ENCODE measurements at places on chromosomes 5 and 9.

- DNase-seq = no peak
These were observed 35.5 kb downstream of the MED10 start for GRCh38 chr5:6342689-6343315.

DNA sequence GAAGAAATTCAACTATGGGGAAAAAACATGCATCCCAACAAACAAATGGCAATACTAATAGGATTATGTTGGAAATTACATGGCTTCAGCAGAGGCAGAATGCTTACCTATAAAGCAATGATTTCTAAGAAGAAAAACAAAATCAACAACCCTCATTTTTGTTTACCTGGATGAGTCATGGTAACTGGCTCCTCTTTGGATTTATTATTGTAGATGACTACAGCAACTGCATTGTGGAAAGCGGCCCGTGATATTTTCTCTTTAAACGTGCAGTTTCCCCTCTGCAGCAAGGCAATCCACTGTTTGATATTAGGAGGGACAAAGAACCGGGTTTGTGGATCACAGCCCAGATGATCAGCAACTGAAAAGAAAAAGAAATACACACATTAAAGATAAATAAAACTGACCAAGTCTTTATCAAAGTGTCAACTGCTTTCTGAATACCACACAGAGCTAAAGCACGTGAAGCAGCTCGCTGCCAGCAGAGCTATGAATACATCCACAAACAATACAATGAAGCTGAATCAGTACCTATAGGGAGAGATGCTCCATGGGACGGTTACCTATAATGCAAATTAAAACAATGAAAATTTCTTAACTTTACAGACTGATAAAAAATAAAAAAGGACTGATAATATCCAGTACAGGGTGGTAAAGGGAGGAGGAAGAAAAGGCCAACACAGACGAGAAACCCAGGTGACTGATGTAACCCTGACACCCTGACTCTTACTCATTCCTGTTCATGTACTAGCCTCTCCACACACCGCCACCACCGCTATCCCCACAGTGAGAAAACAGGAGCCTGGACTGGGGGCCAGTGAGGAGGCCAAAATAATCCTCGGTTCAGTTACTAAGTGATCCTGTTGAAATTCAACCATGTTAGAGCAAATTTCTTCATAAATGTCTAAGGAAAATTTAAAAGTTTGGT is 31.0 kb downstream of the RNF130 start:
- no peak for DNase-seq

- DNase-seq = no peak
These were observed 3.4 kb upstream of the CFAP95 start for GRCh38 chr9:69817202-69817601.

GRCh38 chr5:14038341-14038959 is 94.0 kb upstream of the DNAH5 start:
- no peak for DNase-seq

- DNase-seq = no peak
These were observed 80.8 kb upstream of the IL17B start for GRCh38 chr5:149459891-149460290.

DNA sequence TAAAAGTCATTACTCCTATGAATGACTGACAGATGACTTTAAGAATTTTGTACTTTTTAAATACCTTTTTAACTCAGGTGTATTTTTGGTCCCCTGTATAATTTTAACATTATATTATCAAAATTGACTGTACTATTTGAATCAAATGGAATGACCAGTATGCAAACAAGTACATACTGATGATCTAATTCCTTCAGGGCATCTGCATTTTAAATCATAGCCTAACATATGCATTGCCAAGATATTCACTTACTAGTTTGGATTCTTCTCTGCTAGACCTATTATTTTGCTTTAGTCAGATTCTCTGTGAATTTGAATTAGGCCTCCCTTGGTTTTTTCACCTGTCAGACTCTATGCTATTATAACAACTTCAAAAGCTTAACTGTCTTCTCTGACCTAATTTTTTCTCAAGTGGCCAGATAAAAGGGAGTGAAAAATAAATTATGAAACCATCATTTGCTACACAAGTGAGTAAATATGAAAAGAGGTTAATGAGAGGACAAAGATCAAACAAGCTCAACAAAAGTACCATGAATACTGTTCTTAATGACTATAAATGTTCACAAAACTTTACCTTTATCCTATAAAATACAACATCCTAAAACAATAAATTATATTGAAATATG is 1505.2 kb upstream of the CDH9 start:
- no peak for DNase-seq

DNA sequence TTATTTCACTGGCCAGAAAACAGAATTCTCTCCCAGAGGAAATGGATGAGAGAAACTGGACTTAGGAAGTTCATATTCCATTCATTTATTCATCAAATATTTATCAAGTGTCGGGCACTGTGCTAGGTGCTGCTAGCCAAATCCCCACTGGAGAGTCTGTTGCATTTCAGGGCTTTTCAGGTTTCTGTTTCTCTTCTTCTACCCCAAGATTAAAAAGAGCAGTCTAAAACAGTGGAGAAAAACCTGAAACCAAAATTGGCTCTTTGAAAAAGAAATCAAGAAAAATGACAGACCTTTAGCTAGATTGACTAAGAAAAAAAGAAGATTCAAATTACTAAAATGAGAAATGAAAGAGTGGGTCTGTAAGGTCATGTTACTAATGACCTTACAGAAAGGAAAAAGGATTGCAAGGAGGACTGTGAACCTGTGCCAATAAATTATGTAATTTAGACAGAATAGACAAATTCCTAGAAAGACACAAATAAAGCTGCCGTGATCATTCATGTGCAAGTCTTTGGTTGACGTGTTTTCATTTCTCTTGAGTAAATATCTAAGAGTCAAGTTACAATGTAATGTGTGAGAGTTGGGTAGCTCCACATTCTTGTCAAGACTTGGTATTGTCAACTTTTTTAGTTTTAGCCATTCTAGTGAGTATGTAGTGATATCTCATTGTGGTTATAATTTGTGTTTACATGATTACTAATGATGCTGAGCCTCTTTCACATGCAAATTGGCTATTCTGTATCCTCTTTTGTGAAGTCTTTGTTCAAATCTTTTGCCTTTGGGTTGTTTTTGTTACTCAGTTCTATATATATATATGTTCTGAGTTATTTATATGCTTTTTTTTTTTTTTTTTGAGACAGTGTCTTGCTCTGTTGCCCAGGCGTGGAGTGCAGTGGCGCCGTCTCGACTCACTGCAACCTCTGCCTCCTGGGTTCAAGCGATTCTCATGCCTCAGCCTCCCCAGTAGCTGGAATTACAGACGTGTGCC is 23.7 kb downstream of the SNX30 start:
- DNase-seq = no peak

GRCh38 chr5:131296213-131296672 is 32.4 kb downstream of the CDC42SE2 start:
- no peak for DNase-seq
